ENCODE measurements at places on chromosomes 2 and 18. TPM values are rescaled to one million over a fixed set of nuclear protein-coding genes. Genes with fewer than 3 reads are reported as not detected.

Gene C2orf72
- total RNA-seq: 0.66 TPM

Gene HOXD13
- total RNA-seq: not detected

Gene KCNF1
- total RNA-seq: not detected

Gene HAUS1
- 49.5 TPM for total RNA-seq

Gene POU3F3
- not detected for total RNA-seq

Gene CHRNG
- total RNA-seq: not detected

Gene AMER3
- not detected for total RNA-seq

Gene ARHGEF33
- total RNA-seq: 0.09 TPM

Gene IL1F10
- total RNA-seq: not detected

Gene ROCK2
- total RNA-seq: 24.4 TPM

Gene SLC38A11
- total RNA-seq: not detected

Gene ABCB11
- not detected for total RNA-seq

Gene TMEM198
- total RNA-seq: 3.4 TPM

Gene RALB
- total RNA-seq: 72.1 TPM

- DNase-seq: no peak
These were observed 77.1 kb upstream of the TGFA start for GRCh38 chr2:70630761-70631160.

GRCh38 chr2:197183355-197183754, 127.2 kb downstream of the ANKRD44 start:
- DNase-seq: no peak

DNA sequence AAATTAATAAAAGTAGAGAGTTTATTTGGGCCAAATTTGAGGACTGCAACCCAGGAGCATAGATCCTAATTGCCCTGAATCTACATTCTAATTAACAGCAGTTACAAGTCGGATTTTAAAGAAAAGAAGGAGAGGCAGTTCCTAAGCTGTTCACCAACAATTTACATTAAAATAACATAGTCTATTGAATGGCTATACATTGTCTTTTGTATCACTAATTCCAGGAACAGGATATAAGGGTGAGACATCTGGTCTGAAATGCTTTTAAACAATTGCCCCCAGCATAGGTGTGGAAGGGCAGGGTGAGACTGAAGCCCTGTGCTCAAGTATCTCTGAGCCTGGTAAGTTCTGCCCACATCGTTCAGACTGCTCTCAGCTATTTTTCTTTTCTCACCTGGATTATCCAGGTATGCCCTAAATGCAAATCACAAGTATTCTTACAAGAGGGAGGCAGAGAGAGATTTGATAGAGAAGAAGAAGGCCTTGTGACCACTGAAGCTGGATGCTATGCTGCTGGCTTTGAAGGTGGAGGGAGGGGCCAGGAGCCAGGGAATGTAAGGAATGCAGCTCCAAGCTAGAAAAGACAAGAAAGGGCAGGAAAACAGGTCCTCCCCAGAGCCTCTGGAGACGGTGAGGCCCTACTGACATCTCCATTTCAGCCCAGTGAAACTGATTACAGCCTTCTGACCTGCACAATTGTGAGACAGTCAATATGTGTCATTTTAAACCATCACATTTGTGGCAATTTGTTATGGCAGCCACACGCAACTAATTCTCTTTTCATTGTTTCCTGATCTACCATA, 189.4 kb upstream of the ARL4C start:
- no peak for DNase-seq

DNA sequence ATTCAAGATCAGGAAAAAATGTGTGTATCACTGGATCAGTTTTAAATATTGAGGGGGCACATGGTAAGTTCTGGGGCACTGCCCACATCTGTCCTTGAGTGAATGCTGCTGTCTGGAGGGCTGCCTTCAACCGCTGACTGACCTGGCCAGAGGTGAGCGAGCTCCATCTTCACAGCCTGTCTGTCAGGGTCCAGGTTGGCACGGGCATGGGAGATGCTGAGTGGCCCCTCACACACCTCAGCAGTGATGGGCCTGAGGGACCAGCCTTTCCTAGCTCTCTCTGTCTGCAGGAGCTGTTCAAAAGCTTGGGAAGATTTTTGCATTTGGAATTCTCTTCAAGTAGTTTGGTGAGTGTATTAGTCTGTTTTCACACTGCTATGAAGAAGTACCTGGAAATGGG, 114.8 kb upstream of the ALKAL2 start:
- peak; percentile 42 for DNase-seq

DNA sequence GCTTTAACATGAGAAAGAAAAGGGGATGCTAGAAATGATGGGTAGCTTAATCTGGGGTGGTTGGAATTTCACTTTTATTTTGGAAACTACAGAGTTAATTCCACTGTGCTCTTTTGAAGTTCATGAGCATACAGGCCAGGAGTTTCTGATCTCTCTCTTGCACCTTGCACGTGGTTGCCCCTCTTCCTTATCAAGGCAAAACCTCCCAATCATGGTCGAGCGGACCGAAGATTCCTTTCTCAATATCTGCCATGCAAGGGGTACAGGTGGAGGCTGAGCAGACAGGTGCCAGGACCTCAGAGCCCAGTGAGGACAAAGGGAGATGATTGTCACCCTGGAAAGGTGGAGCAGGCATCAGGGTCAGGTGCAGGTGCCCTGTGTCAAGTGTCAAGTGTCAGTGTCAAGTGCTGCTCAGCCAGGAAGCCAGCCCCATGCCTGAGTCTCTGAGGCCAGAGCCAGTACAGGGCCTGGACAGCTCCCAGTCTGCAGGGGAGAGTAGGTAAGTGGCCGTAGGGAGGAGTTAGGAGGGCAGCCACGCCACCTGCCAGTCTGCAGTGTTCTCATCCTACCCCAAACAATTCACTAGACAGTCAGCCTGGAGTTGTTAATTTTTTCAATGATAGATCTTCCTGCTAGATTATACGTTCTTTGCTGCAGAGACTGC, 42.2 kb downstream of the LPIN1 start:
- DNase-seq: no peak

DNA sequence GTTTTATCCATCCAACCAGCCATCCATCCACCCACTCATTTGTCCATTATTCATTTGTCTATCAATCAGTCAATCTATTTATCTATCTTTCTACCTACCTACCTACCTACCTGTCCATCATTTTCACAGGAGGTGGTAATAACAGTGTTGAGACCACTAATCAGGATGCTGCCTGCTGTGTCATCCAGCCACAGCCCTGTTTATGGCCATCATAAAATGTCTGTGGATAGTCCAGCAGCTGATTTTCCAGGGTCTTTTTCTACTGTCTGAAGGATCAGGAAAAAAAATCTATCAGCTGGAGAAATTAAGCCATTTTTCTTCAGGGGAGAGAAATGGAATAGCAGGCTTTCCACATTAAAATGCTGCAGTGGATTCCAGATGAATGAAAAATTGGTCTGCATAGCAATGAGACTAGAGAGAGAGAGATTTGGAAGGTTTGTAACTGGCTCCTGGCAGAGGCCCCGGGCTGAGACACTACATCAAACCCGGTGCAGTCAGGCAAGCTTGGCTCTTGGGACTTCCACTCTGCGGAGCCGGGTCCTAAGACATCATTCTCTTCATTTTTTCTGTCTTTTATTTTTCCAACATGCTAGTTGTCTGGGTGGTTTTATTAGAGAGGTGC, 33.0 kb upstream of the BOD1L2 start:
- DNase-seq: no peak

DNA sequence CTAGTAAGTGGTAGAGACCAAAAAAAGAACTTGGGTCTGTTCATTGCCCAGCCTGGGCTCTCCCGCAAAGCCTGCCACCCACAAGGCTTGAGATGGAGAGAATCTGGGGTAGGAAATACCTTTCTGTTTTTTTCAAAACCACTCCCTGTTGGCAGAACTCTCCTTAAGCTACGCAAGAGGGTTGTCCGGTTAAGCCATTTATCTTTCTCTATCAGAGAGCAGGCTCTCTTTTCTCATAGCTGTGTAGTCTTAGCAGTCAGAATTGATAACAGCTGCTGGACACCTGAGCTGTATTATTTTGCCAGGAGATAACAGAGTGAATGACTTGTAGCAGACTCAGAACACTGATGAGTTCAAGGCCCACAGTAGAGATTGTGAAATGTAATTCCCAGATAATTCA, 1088.1 kb downstream of the TSN start:
- DNase-seq: no peak

GRCh38 chr2:74413001-74413698, 8.3 kb downstream of the C2orf81 start:
- no peak for DNase-seq

GRCh38 chr18:37042381-37042780, 213.5 kb downstream of the KIAA1328 start:
- no peak for DNase-seq

DNA sequence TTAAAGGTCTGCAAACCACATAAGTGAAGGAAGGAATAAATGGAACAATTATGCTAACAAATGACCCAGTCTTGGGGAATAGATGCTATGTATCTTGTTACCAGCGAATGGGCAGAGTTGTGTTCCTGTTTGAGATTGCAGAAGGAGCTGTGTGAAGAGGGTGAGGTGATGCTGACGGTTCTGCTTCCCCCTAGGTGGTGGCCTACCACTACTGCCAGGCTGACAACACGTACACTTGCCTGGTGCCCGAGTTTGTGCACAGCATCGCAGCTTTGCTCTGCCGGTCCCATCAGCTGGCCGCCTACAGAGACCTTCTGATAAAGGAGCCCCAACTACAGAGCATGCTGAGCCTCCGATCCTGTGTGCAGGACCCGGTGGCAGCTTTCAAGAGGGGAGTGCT, 111.7 kb downstream of the WDSUB1 start:
- DNase-seq: no peak

DNA sequence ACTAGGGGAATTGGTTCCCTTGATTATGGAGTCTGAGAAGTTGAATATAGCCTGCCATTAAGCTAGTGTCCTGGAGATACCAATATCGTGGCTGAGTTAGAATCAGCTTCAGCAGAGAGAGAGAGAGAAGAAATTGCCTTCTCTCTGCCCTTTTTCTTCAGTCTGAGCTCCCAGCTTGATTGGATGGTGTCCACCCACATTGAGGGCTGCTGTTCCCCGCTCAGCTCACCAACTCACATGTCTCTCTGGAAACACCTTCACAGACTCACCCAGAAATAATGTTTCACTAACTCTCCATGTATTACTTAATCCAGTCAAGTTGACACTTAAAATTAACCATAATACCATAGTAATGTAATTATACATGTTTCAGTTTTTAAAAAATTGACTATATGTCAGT, 17.9 kb upstream of the TRIM43 start:
- no peak for DNase-seq

GRCh38 chr2:238655198-238655860, 192.6 kb upstream of the TWIST2 start:
- peak; percentile 41 for DNase-seq

Measured in activated CD4-positive, alpha-beta T cell treated with anti-CD3 and anti-CD28 coated beads, Interleukin-2, amount 10 ng/mL, durations not matched to agents 24 days and 14 days (primary cell).